ENCODE measurements at places on chromosomes 3 and 15. TPM values are rescaled to one million over a fixed set of nuclear protein-coding genes. Genes with fewer than 3 reads are reported as not detected.

Gene RBP2
- not detected for total RNA-seq

Gene ANKUB1
- total RNA-seq, result 0.26 TPM

Gene GPR15
- not detected for total RNA-seq

Gene CFAP44
- 2.6 TPM for total RNA-seq

Gene CD96
- not detected for total RNA-seq

Gene CADM2
- total RNA-seq, result 0.26 TPM

Gene XXYLT1
- 10.5 TPM for total RNA-seq

Gene ITIH3
- not detected for total RNA-seq

Gene NANOGP8
- not detected for total RNA-seq

Gene ACKR2
- total RNA-seq, result 1.3 TPM

Gene ROPN1B
- 0.13 TPM for total RNA-seq

Gene FHIT
- total RNA-seq, result 1.6 TPM

Gene KBTBD12
- total RNA-seq, result under 0.01 TPM

Gene GOLGA6L4
- total RNA-seq, result 1.3 TPM

Gene PCSK6
- 12.3 TPM for total RNA-seq

Gene NPAP1
- not detected for total RNA-seq

Gene SSR3
- total RNA-seq, result 168 TPM

Gene ROBO2
- 0.26 TPM for total RNA-seq

Gene TRH
- total RNA-seq, result not detected

Gene WDR93
- total RNA-seq, result not detected

Gene ALDH1A2
- 0.79 TPM for total RNA-seq

Gene ZNF385D
- total RNA-seq, result under 0.01 TPM

Gene GOLGA6L26
- not detected for total RNA-seq

Gene THSD4
- total RNA-seq, result 11.5 TPM

Gene BDH1
- 13.7 TPM for total RNA-seq

Gene SATB1
- total RNA-seq, result 15.0 TPM

Gene LMCD1
- total RNA-seq, result 1.2 TPM

Gene GOLGA6L7
- total RNA-seq, result not detected

Gene TRPM1
- total RNA-seq, result under 0.01 TPM

Gene KLHL18
- total RNA-seq, result 25.5 TPM

Gene COL7A1
- total RNA-seq, result 147 TPM

Gene CHDH
- under 0.01 TPM for total RNA-seq

Gene GCNT3
- total RNA-seq, result 37.5 TPM

Gene CAV3
- not detected for total RNA-seq

Gene B3GALNT1
- 7.4 TPM for total RNA-seq

Gene ATP13A5
- total RNA-seq, result not detected

Gene GBE1
- 114 TPM for total RNA-seq

Gene KCNMB3
- total RNA-seq, result 0.38 TPM

Gene TTLL13
- under 0.01 TPM for total RNA-seq

Gene SLC9C1
- total RNA-seq, result not detected

Gene CXCR6
- not detected for total RNA-seq

Gene PLAAT1
- 1.6 TPM for total RNA-seq

Gene KCNMB2
- not detected for total RNA-seq

Gene ZSCAN2
- 7.4 TPM for total RNA-seq

Gene RAD51
- 0.53 TPM for total RNA-seq

Gene NR2F2
- total RNA-seq, result 1.4 TPM

Gene OCA2
- 0.26 TPM for total RNA-seq

Gene GPR62
- total RNA-seq, result not detected

Gene CTDSPL
- total RNA-seq, result 80.6 TPM

All from bronchial epithelial cell (primary cell).